Thoracic aorta (tissue), 2 donors: ENCODE measurements at places on chromosomes 4 and X. TPM values are rescaled to one million over a fixed set of nuclear protein-coding genes. Genes with fewer than 3 reads are reported as not detected.
A peak's percentile ranks its signal among the peaks of the same experiment; 100 is the strongest.

DNA sequence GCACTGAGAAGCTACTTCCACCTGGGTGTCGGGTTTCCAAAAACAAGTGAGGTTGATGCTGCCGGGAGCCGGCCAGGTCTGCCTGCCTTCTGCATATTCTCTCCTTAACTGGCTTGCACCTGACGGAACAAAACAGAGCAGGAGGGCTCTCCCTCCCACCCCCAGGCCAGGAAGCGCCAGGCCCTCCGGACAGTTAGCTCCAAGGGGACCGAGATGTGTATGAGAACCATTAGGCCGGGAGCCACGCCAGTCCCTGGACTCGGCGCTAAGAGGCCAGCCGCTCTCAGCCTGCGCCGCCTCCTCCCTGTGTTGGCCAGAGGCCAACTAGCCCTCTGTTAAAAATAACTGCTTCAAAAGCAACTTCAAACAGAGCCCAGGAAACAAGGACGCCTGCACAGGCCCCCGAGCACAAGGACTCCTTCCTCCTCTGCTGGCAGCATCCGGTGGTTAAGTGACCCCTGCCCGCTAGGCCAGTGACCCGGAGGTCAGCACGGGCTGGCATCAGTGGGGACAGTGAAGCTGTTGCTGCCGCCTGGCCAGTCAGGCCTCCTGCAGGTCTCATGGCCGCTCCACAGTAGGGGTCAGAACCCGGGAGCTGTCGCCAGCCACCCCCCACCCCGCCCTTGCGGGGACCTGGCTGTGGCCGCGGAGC lies 107.9 kb downstream of the ABLIM2 start:
- no peak overlapping the region for H3K27ac ChIP-seq
- DNase-seq, result peak; percentile 20
- peak overlapping the region; percentile 54 for H3K4me3 ChIP-seq
- H3K36me3 ChIP-seq, result peaks cover 3% of the 10 kb centered on the region
- peaks cover 10% of the 10 kb centered on the region for H3K4me1 ChIP-seq

DNA sequence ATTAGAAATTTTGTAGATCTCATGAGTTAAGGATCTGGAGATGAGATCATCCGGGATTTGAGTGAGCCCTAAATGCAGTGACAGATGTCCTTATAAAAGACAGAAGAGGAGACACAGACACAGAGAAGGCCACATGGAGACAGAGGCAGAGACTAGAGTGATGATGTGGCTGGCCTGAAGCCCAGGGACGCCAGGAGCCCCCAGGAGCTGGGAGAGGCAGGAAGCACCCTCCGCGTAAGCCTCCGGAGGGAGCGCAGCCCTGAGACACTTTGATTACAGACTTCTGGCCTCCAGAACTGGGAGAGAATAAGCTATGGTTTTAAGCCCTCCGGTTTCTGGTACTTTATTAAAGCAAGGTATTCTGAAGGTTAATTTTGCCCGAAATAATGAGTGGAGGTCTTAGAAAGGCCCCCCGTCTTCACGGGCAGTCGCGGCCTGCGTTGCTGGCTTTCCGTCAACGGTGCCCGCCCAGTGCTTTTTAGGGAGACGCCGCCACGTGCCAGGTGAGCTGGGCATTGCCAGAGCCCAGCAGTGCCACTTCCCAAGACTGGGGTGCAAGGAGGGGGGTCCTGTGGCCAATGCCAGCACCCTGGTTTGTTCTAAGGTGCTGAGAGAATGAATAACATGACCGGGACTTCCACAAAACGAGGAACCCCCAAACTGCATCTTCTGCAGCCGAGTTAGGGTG lies 8.1 kb downstream of the DHRSX start:
- no peaks in the 10 kb centered on the region for H3K27me3 ChIP-seq
- H3K36me3 ChIP-seq, result peaks cover 30% of the 10 kb centered on the region
- H3K4me1 ChIP-seq, result peaks cover 9% of the 10 kb centered on the region
- no peak for DNase-seq

- no peak overlapping the region for H3K4me3 ChIP-seq
- H3K4me1 ChIP-seq, result no peaks in the 10 kb centered on the region
- no peaks in the 10 kb centered on the region for H3K27me3 ChIP-seq
- no peak overlapping the region for H3K27ac ChIP-seq
- H3K36me3 ChIP-seq, result no peaks in the 10 kb centered on the region
Observed at GRCh38 chrX:139112432-139112831, 400.9 kb upstream of the FGF13 start.

DNA sequence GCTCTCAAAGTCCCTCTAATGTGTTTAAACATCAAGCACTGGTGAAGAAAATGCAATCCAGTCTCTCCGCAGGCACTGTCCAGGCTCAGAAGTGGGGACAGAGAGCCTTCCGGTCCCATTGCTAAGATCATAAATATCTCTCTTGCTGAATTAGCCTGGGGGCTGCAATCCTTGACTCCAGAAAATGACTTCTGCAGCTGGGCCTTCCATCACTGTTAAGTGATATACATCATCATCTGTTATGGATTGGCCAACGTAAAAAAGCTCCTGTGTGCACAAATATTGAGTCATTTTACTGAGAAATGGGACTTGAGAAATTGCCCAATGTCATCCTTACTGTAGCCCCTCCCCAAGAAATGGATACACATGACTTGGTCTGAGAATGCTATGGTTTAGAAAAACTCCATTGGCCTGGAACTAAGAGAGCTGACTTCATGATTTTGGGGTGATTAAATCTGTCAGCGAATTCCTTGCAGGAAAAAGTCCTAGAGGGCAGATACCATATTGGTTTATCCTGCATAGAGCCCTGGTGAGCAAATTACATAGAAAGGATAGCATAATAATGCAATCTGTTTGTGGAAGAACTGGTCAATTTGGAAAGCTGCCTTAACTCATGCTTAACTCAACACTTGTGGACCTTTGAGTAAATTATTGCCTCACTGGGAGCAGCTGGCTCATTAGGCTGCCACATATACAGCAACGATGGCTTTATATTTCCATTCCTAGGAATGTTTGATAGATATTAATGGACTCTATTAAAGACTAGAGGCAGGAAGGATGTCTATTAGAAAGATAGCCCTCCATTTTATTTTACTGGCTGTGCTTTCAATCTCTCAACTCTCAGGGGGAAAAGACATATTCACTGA lies 346.1 kb downstream of the GBA3 start:
- H3K36me3 ChIP-seq, result no peaks in the 10 kb centered on the region
- no peak for DNase-seq
- no peak overlapping the region for H3K27ac ChIP-seq

DNA sequence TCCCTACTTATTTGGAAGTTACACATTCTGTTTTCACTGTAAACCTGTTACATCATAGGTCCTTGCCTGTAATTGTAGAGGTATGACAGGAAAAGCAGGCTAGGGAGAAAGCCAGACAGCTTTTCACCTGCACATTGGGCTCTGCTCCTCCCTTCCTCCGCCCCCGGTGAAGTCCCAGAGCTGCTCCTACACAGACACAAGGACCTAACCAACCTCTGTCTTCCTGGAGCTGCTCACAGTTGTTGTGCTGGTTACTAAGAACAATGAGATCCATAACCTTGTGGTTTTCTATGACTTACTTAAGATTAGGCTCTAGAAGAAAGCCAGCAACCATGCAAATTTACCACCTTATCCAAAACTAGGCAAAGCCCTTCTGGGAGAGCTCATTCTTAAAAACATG lies 40.0 kb downstream of the MOSPD2 start:
- no peak overlapping the region for H3K4me3 ChIP-seq
- H3K4me1 ChIP-seq, result no peaks in the 10 kb centered on the region
- DNase-seq, result no peak
- H3K36me3 ChIP-seq, result no peaks in the 10 kb centered on the region
- H3K27me3 ChIP-seq, result no peaks in the 10 kb centered on the region

DNA sequence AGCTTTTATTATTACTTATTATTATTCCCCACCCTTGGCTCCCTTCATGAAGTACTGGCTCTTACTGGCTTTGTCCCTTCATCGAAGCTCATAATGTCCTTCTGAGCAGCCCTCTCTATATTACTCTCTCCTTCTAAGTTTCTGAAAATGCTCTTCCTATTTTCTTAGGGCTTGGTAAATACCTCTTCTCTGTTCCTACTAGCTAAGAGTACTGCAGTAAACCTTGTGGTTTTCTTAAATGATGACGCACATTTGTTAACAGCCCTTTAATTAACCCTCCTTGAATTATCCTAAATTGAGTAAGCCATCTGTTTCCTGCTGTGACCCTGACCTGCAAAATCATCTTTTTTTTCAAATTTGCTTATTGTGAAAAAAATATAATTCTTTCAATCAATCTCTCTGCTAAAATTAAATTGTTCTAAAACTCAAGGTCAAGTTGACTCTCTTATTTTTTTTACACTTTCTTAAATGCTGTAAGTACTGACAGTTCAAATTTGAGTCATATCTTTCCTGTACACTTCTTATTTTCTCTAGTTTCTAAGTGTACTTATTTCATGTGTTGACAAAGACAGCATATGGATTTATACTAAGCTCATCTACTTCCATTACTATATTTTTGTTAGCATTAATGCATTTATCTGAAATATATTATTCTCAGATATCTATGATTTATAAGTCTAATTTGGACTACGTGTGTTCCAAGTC lies 148.9 kb downstream of the ADAM29 start:
- DNase-seq, result no peak
- no peak overlapping the region for H3K4me3 ChIP-seq
- peak overlapping the region; percentile 11 for H3K27ac ChIP-seq
- H3K4me1 ChIP-seq, result peaks cover 2% of the 10 kb centered on the region

DNA sequence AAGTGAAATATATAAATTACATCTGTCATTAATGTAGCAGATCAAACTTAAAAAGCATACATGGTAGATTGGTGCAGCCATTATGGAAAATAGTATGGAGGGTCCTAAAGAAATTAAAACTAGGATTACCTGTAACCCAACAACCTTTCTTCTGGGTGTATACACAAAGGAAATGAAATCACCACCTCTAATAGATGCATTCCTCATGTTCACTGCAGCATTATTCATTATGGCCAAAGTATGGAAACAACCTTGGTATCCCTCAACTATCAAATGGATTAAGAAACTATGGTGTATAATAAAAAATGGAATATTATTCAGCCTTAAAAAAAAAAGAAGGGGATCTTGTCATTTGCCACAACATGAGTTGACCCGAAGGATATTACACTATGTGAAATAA lies 13.7 kb downstream of the WDFY3 start:
- DNase-seq, result no peak
- no peak overlapping the region for H3K27ac ChIP-seq
- no peaks in the 10 kb centered on the region for H3K27me3 ChIP-seq
- H3K4me3 ChIP-seq, result no peak overlapping the region

- no peaks in the 10 kb centered on the region for H3K4me1 ChIP-seq
- no peak for DNase-seq
- no peak overlapping the region for H3K4me3 ChIP-seq
Observed at GRCh38 chr4:99861120-99861905, 32.9 kb downstream of the LAMTOR3 start.

DNA sequence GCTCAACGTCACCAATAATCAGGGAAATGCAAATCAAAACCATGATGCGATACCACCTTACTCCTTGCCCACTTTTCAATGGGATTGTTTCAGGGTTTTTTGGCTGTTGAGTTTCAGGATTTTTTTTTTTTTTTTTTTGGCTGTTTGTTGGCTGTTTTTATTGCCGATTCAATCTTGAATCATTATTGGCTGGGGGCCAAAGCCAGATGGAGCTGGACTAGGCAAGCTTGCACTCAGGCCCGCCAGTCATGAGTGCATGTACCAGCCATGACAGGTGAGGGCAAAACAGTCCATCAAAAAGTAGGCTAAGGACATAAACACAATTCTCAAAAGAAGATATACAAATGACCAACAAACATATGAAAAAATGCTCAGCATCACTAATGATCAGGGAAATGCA lies 13.3 kb downstream of the YIPF7 start:
- H3K4me3 ChIP-seq, result no peak overlapping the region
- no peaks in the 10 kb centered on the region for H3K4me1 ChIP-seq
- no peaks in the 10 kb centered on the region for H3K36me3 ChIP-seq
- no peak overlapping the region for H3K27ac ChIP-seq
- H3K27me3 ChIP-seq, result no peaks in the 10 kb centered on the region

GRCh38 chr4:40251366-40251765 lies 54.5 kb downstream of the RHOH start:
- H3K27ac ChIP-seq, result no peak overlapping the region
- no peak for DNase-seq
- H3K4me1 ChIP-seq, result no peaks in the 10 kb centered on the region
- H3K27me3 ChIP-seq, result no peaks in the 10 kb centered on the region

GRCh38 chr4:148057516-148057915 lies 325.6 kb downstream of the ARHGAP10 start:
- DNase-seq, result no peak
- H3K27me3 ChIP-seq, result no peaks in the 10 kb centered on the region
- H3K27ac ChIP-seq, result no peak overlapping the region
- peaks cover 53% of the 10 kb centered on the region for H3K4me1 ChIP-seq
- H3K36me3 ChIP-seq, result peaks cover 3% of the 10 kb centered on the region

GRCh38 chr4:140154572-140154891 lies 548 bp upstream of the MAML3 start:
- H3K4me3 ChIP-seq, result peak overlapping the region; percentile 89
- peak overlapping the region; percentile 94 for H3K27ac ChIP-seq
- DNase-seq, result no peak
- no peaks in the 10 kb centered on the region for H3K36me3 ChIP-seq
- no peaks in the 10 kb centered on the region for H3K27me3 ChIP-seq
- H3K4me1 ChIP-seq, result peaks cover 16% of the 10 kb centered on the region

- peak; percentile 3 for DNase-seq
- peak within 1 kb of the TSS; percentile 84 for H3K27ac ChIP-seq
- no peaks in the 10 kb centered on the region for H3K27me3 ChIP-seq
- no peaks in the 10 kb centered on the region for H3K36me3 ChIP-seq
- H3K4me1 ChIP-seq, result peaks cover 9% of the 10 kb centered on the region
- H3K4me3 ChIP-seq, result peak within 1 kb of the TSS; percentile 81
Observed at GRCh38 chrX:111095974-111096895, at the start of gene PAK3. Gene PAK3 (plus strand): TSS chrX:111096191. CDS start chrX:111123104, 26,913 bp downstream.

GRCh38 chr4:113170805-113171468 lies 121.5 kb downstream of the ANK2 start:
- no peak overlapping the region for H3K4me3 ChIP-seq
- H3K27me3 ChIP-seq, result no peaks in the 10 kb centered on the region
- H3K36me3 ChIP-seq, result no peaks in the 10 kb centered on the region
- no peaks in the 10 kb centered on the region for H3K4me1 ChIP-seq

- no peak overlapping the region for H3K27ac ChIP-seq
- H3K27me3 ChIP-seq, result no peaks in the 10 kb centered on the region
- DNase-seq, result no peak
Observed at GRCh38 chr4:187972135-187972534, 23.4 kb upstream of the ZFP42 start.

DNA sequence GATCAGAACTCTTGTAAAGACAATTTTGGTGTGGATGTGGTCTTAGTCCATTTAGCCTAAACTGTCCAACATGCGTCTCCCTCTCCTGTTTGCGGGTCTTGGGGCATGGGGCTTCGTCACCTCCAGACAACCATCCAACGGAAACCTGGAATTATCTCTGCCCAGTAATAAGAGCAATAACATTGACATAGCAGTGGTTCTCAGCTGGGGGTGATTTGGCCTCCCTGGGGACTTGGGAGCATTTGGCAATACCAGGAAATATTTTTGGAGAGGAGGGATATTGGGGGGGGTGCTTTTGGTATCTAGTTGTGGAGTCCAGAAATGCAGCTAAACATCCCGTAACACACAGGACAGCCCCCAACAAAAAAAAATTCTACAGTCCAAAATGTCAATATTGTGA lies 47.2 kb downstream of the SEL1L3 start:
- H3K27ac ChIP-seq, result no peak overlapping the region
- no peaks in the 10 kb centered on the region for H3K4me1 ChIP-seq
- DNase-seq, result no peak
- H3K4me3 ChIP-seq, result no peak overlapping the region
- no peaks in the 10 kb centered on the region for H3K27me3 ChIP-seq
- no peaks in the 10 kb centered on the region for H3K36me3 ChIP-seq

The XG gene
- 29.6 TPM for total RNA-seq

The REPS2 gene
- total RNA-seq, result 4.9 TPM

The SPANXN4 gene
- not detected for total RNA-seq

The SPANXC gene
- total RNA-seq, result not detected

The PDK3 gene
- 118 TPM for total RNA-seq

The PPP1R2C gene
- total RNA-seq, result not detected

The FOXO4 gene
- total RNA-seq, result 19.2 TPM
